ENCODE measurements at places on chromosomes 2 and 18.

DNA sequence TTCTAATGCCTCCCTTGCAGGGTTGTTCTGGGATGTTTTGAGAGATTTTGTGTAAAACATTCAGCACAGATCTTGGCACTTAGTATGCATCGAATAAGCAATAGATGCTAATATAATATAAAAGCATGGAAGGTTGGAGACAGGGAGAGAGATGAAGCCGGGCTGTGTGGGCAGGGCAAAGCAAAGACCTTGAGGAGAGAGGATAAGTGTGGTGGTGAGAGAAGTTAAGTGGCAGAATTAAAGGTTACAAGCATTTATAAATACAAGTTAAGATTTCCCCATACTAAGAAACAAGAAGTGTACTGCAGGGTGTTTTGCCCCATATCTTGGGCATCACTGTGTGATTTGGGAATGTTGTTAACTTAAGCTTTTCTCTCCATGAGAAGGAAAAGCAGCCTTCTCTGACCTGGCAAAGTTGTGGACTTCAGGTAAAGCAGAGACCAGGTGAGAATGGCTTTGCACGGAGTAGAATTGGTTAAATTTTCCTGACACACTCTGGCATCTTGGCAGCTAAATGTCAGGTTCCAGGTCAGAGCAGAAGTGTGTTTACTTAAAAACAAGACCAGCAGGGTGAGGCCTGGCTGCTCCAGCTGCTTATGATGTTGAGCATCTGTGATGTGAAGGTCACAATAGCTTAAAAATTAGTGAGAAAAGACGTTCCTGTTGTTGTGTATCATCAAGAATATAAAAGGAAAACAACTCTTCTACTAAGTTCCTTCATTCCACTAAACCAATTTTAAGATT, 288.5 kb upstream of the HNMT start:
- no peak for DNase-seq

- no peak for DNase-seq
These were observed 24.3 kb upstream of the AFF3 start for GRCh38 chr2:100166701-100167100.

GRCh38 chr18:51070545-51070944, 40.5 kb downstream of the SMAD4 start:
- no peak for DNase-seq

DNA sequence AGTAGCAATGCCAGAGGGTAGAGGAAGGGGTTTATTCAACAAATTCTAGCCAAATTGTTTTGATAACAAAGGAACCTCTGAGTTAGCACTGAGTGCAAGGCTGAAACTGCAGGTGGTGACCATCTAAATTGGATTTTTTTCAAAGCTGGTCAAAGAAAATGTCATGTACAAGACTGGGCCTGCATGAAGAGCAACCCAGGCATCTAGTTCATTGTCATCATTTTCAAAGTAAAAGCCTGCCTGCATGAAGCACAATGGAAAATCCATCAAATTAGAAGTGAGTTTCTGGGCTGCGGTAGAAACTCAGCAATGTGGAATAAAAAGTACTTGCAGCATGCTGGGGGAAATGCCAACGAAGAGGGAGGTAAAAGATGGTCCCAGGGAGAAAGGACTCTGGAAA, 80.8 kb upstream of the PPP1CB start:
- no peak for DNase-seq

DNA sequence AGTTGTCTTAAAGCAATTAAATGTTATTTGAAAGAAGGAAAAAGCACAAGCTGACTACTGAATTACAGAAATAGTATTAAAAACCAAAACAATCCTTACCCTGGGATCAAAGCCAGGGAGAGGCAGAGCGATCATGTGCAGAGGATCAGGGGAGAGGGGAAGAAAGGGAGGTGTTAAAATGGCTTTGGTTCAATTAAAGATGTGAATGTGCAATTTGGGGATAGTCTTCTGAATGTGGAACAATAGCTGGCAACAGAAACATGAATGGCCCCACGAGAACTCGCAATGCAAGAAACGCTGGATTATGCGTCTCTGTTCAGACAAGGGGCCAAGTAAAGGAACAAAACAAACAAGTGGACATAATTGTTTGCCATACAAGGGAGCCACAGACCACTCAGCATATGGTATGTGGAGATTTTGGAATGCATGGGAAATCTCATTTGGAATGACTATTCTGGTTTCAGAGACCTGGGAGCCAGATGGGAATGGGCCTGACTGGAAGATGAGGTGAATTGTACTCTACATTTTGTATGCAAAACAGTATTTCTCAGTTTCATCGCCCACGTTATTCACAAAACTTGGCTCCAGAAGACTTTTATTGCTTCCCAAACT, 155.4 kb downstream of the SLC4A3 start:
- DNase-seq: no peak

DNA sequence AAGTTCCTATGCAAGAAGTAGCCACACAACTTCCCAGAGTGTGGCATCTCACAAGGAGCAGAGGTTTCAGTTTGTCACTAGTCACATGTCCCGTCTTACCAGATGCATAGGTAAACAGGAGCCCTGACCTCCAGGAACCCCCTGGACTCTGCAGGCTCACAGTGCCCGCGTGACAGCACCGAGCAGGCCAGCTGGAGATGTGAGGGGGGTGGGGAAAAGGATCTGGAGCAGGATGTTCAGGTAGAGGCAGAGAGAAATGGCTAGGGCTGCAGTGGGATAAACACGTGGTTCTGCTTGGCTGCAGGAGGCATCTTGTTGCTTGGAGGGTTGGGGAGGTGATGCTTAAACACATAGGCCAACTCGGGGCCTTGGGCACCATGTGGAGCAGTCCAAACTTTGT, 54.2 kb downstream of the IMPA2 start:
- DNase-seq: no peak

DNA sequence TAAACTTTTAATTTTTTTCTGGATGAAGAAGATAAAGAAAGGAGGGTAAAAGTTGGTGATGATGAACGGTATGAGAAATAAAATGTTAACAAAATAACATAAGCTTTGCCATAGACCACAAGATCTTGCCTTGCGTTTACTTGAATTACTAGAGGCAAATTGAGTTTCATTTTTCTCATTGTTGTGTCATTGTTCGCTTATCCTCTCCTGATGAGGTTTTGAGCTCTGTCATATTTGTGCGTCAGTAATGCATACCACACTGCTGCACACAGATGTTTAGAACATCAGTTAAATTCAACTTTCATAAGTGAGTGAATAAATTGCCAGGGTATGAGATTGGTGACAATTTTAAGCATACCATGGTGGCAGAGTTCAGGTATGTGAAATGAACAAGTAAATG, 843.6 kb downstream of the SUCLG1 start:
- DNase-seq: no peak

- DNase-seq: no peak
These were observed 478.5 kb upstream of the ID2 start for GRCh38 chr2:8203364-8203763.

DNA sequence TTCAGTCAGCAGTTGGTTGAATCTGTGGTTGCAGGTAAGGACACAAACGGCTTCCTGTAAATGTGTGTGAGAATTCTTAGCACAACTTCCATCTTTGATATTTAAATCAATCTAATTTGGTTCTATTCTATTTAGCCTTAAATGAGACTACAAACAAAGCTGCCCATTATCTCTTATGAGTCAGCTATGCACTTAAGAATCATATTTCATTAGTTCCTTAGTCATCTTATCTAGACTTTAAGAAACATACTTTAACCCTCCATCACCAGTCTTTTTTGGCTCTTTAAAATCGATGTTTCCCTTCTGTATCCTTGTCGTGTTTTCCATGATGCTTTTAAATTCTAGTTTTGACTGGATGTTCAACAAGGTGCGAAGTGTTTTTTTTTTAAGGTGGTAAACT, 114.4 kb upstream of the TMEM200C start:
- DNase-seq: no peak

DNA sequence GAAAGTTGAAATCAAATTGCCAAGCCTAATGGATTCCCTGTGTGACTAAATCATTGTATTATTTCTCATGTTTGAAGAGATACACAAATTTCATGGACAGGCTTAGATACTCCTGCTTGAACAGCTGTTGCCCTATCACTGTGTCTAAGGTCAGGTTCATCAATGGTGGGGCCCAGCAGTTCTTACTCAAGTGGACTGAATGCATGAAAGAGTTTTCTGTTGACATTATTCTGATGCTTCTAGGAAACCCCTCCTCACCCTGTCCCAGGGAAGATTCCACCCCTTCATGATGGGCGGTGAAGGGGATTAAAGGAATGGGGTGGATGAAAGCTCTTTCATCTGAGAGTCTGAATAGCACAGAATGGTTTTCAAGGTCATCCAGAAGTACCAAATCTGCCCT, 148.8 kb downstream of the INO80D start:
- no peak for DNase-seq

Measured in bone marrow (tissue), 2 donors.